Urinary bladder (tissue), 4 donors: ENCODE measurements at places on chromosomes 4 and X. TPM values are rescaled to one million over a fixed set of nuclear protein-coding genes. Genes with fewer than 3 reads are reported as not detected.
A peak's percentile ranks its signal among the peaks of the same experiment; 100 is the strongest.

- no peak for DNase-seq
These were observed 75.2 kb downstream of the CD38 start for GRCh38 chr4:15853345-15853744.

- DNase-seq: no peak
These were observed 1005.5 kb downstream of the ARAP2 start for GRCh38 chr4:35238793-35239192.

GRCh38 chr4:189302719-189303118 is 638.0 kb upstream of the FRG1 start:
- no peak for DNase-seq

- no peak for DNase-seq
These were observed 31.5 kb downstream of the REELD1 start for GRCh38 chr4:146245850-146246249.

DNA sequence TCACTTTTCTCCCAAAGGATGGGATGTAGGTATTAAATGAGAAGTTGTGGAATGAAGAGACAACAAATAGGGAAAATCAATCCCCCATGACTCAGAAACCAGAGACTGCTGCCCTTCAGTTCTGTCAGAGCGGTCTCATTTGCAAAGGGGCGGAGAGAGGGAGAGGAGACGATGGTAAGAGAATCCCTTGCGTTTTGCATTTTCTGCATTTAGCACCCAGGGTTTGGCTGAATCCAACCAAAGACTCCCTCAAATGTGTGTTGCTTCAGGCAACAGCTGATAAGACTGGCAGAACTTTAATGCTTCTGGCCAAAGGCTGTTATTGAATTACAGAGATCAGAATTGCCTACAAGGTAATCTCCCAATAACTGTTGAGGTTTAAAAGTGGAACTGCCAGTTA is 230.2 kb downstream of the EVC2 start:
- DNase-seq: no peak

DNA sequence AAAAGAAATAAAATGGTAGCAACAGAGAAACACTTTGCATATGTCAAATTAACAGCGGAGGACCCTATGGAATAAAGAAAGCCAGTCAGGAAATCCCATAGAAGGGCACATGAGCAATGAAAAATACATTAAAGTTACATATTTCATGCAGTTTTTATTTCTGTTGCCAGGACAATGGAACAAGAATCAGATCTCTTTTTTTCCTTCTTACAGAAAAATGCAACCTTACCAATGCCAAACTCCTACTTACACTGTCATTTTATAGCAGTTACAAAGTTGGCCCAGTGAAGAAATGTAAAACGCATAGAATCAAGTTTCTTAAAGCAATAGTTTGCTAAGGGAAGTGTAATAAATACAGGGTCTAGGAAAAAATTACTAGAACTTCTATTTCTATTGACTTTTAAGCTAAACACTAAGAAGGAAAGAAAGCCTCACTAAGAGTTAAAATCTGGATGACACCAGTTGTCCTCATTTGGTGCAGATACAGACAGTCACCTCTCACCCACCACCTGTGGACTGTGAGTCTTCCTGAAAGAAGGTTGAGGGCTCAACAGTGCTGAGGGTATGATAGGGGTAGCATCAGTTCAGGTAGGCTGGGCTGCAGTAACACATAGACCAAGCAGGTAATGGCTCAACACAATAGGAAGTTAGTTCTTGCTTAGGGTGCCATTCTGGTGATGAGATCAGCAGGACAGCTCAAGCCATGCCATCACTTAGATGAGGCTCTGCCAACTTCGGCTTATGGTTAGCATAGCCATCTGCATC is 224.6 kb downstream of the ANAPC10 start:
- DNase-seq: peak; percentile 8

DNA sequence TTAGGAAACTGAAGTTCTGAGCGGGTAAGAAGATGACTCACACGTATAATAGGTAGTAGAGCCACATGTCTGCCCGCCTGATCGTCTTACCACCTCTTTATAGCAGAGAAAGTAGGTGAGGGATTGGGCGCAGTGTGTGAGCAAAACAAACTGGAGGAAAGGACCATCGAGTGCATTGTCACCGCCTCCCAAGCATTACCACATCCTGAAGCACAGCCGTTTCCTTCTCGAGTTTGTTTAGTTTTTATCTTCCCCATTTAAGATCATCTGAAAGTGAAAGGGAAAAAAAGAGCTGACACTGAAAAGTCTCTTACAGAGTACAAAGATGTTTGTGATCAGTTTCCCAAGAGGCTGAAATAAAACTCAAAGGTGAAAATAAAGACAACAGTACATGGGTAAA is 14.8 kb downstream of the PDK3 start:
- DNase-seq: no peak

- no peak for DNase-seq
These were observed 112.4 kb upstream of the RBPJ start for GRCh38 chr4:26208237-26208994.

DNA sequence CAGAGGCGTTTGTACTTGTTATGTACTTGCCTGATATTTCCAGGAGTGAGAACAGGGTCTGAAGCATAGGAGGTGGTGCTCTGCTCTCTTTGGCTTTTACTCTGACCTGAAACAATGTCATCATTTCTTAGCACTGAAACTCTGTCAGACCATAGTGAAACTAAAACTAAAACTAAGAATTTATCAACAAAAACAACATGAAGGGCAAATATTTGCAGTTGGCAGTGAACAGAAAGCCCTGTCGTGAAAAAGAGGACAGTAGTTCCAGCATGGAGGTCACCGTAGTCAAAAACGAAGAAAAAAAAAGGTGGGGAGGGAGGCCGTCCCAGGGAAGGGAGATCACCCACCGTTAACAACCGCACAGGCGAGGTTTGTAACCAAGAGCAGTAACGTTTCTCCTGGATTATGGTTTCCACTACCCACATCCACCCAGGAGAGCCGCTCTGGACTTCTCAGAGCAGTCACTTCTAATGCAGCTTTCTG is 97.5 kb downstream of the ANK2 start:
- DNase-seq: no peak

- DNase-seq: no peak
These were observed 2.4 kb downstream of the ZNF275 start for GRCh38 chrX:153336121-153336894.

- DNase-seq: no peak
These were observed 5.5 kb downstream of the ATP10D start for GRCh38 chr4:47490550-47490949.

- DNase-seq: no peak
These were observed 18.7 kb downstream of the NDNF start for GRCh38 chr4:121053601-121054143.

DNA sequence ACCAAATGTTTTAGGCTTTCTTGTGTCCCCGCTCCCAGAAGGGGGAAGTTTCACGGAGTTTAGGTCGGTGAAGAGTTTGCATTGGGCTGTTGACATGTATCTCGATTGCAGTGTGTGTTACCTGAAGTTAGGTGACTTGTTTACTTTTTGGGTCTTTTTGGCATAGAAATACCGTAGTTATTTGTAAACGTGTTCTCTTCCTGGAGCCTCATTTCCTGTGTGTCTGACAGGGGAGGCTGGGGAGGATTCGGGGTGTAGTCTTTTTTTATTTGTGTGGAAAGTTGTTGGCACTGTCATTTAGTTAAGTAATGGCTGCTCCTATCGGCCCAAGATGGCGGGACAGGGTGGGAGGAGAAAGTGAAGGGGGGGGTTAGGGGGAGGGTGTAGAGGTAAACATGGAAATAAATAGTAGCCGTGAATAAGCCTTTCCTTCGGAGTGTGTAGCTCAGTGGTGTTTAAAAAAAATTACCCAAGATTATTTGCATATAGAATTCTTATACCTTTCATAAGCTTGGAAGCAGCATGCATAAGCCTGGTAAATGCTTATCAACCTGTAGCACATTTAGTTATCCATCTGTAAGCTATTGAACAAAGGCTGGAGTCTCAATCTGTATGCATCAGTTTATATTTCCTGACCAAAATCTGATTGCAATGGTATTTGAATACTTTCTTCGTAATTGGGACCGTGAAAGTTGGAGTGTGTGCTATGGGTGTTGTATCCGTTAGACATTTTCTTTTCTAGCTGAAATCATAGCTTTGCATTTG is 1.6 kb downstream of the KDM6A start:
- no peak for DNase-seq

The EMCN gene
- polyA plus RNA-seq: 18.8 TPM

The YY2 gene
- polyA plus RNA-seq: 1.1 TPM

The PPP2R2C gene
- polyA plus RNA-seq: 0.94 TPM

The TRIM2 gene
- polyA plus RNA-seq: 15.1 TPM
